ENCODE measurements at places on chromosomes 7 and 10. TPM values are rescaled to one million over a fixed set of nuclear protein-coding genes. Genes with fewer than 3 reads are reported as not detected.
A peak's percentile ranks its signal among the peaks of the same experiment; 100 is the strongest.

DNA sequence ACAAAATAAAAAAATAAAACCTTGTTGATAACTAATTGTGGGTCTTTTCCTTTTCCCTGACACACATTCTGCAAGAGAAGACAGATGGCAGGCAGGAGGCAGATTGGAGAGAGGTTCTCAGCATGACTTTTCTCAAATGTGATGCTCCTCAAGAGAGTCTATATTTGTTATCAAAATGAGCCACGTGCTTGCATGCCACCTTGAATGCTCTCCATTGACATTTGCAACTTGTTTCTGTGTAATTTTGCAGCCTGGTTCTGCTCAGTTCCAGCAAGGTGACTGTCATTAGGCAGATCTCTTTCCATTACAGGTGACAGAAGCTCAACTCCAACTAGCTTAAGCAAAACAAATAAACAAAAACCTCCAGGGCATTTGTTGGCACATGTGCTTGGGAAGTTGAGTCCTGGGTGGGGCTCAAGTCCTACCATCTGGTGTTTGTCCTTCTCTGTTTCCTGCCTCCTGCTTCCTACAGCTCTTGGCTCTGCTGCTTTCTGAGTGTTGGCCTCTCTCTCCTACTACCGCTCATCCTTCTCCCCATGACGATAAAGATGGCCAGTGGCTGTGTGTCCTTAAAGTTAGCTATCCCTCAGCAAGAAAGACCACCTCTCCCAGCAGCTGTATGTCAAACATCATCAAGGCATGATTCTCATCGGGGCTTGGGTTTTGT is 56.7 kb downstream of the GRK5 start:
- DNase-seq = no peak

The TDRD1 gene
- total RNA-seq = 5.8 TPM

DNA sequence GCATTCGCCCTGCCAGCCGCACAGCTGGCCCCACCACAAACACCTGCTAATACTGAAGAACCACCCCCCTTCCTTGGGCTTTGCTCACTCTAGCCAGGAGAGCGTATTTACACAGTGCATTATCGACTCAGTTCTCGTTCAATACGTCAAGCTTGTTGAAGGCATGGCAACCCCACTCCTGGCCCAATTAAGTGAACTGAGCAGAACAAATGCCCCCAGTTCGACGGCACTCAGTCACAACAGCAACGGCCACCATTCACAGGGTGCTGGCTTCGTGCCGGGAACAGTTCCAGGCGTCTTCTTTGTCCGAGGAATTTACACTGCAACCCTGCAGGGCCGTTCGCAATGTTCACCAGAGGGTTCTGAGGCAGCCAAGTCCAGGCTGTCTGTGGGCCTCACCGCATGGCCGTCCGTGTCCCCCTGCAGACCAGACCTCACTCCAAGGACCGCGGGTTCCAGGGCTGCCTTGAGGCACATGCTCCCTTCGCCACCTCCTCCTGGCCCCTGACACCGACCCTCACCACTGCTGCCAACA is 175.3 kb downstream of the DIP2C start:
- DNase-seq = no peak

The SLC18A2 gene
- 0.22 TPM for total RNA-seq

GRCh38 chr7:7306231-7306630 is 123.9 kb downstream of the C1GALT1 start:
- no peak for DNase-seq

DNA sequence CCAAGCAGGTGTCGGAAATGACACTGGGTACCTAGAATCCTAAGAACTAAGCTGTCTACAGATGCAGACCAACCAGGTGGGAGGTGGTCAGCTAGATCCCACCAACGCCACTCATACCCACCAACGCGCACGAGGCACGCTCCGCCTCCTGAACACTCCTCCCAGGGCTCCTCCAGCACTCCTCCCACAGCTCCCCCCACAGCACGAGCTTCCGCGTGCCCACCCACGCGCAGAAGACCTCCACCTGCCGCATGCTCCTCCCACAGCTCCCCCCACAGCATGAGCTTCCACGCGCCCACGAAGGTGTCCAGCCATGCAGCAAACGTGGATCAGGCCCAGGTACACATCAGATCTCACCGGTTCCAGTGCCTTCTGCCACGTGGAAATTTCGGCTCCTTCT is 196.0 kb downstream of the MAD1L1 start:
- peak; percentile 24 for DNase-seq

DNA sequence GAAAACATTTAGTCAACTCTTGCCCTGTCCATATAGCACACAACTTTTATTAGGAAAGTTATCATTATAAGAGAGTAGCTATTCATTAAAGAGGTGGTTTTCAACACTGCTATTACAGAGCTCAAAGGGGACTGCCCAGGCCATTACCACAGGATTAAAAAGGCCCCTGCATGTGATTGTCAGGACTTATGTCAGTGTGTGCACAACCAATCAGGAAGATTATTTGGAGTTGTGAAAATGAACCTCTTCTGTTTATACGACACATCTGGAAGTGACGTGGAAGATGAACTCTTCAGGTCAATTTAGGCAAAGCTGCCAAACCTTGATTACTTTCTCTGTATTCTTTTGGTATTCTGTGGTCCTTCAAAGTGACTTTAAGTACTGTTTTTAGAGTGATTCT is 14.7 kb downstream of the CCNY start:
- DNase-seq = no peak

DNA sequence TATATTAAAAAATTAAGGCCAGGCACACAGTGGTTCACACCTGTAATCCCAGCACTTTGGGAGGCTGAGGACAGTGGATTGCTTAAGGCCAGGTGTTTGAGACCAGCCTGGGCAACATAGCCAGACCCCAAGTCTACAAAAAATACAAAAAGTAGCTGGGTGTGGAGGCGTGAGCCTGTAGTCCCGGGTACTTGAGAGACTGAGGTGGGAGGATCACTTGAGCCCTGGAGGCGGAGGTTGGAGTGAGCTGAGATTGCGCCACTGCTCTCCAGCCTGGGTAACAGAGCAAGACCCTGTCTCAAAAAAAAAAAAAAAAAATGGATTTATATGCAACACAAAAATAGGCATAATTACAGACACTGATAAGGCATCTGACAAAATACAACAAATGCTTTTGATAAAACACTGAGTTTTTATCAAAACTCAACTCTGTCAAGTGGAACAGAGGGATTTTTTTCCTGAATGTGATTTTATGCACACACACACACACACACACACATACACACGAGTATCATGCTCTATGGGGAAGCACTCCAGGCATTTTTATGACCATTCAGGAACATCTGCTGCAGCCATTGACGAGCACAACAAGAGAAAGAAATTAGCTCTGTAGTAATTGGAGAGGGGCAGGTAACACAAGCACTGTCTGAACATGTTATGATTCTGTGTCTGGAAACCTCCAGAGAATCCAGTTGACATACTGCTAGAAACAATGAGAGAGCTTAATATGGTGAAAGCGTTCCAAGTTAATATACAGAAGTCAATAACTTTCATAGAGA is 193.1 kb downstream of the WDR37 start:
- no peak for DNase-seq

The PTPN20 gene
- total RNA-seq = 19.3 TPM

- DNase-seq = no peak
Observed at GRCh38 chr10:114957673-114958072, 19.7 kb downstream of the TRUB1 start.

DNA sequence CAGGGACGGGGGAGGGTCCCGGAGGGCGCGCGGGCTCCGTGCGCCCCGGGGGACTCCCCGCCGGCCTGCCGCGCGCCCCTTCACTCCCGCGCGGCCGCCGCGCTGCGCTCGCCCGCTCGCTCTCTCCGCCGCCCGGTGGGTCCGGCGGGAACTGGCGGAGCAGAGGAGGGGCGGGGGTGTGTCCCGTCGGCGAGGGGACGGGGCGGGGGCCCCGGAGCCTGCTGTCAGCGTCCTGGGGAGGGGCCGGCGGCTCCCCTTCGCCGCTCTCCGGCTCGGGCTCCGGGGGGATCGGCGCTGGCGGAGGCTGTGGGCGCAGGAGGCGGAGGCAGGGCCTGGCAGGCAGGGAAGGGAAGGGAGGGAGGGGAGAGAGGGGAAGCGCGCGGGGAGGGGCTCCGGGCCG is at the start of gene SH3PXD2A:
TSS of gene SH3PXD2A (minus strand) at position 153 of the 400 bp plus-strand sequence. CDS start 310 bp downstream, outside the sequence.
- DNase-seq = peak; percentile 58

The NRAP gene
- 754 TPM for total RNA-seq

Data from Right ventricle myocardium superior (tissue), 1 donor.